ENCODE measurements at places on chromosomes 5 and 9. TPM values are rescaled to one million over a fixed set of nuclear protein-coding genes. Genes with fewer than 3 reads are reported as not detected.

CFAP157 gene
- total RNA-seq: not detected

GPR150 gene
- 0.40 TPM for total RNA-seq

PDZD2 gene
- 0.46 TPM for total RNA-seq

HEMGN gene
- total RNA-seq: not detected

MACIR gene
- total RNA-seq: 11.9 TPM

PCDHGA3 gene
- total RNA-seq: 0.79 TPM

OLFM1 gene
- 0.76 TPM for total RNA-seq

DENND1A gene
- 20.0 TPM for total RNA-seq

SLC36A3 gene
- total RNA-seq: not detected

SLC1A3 gene
- total RNA-seq: 20.0 TPM

WDR41 gene
- 101 TPM for total RNA-seq

NUTM2F gene
- total RNA-seq: not detected

TEK gene
- 15.5 TPM for total RNA-seq

ZFP37 gene
- total RNA-seq: 3.0 TPM

ACSL6 gene
- 0.17 TPM for total RNA-seq

SLC36A2 gene
- total RNA-seq: not detected

CIZ1 gene
- total RNA-seq: 35.8 TPM

SHISAL2B gene
- total RNA-seq: not detected

SPAAR gene
- total RNA-seq: 0.26 TPM

PFN3 gene
- not detected for total RNA-seq

HSPB3 gene
- total RNA-seq: 0.85 TPM

BAAT gene
- 0.07 TPM for total RNA-seq

SPINK13 gene
- total RNA-seq: not detected

IL5 gene
- total RNA-seq: not detected

CDX1 gene
- 0.91 TPM for total RNA-seq

HNRNPA0 gene
- total RNA-seq: 11.7 TPM

SLC4A9 gene
- 0.07 TPM for total RNA-seq

ANKRD31 gene
- total RNA-seq: under 0.01 TPM

PCDH1 gene
- 6.3 TPM for total RNA-seq

PRRX2 gene
- total RNA-seq: 17.9 TPM

CXCL14 gene
- total RNA-seq: 0.26 TPM

MAPK9 gene
- 23.2 TPM for total RNA-seq

BHMT gene
- total RNA-seq: not detected

LCN12 gene
- 0.20 TPM for total RNA-seq

CDC20B gene
- total RNA-seq: 0.07 TPM

FOXD4L6 gene
- 0.17 TPM for total RNA-seq

CAMSAP1 gene
- 18.8 TPM for total RNA-seq

IDNK gene
- 4.1 TPM for total RNA-seq

SLC34A1 gene
- total RNA-seq: not detected

PCDHB11 gene
- total RNA-seq: 0.69 TPM

BARHL1 gene
- not detected for total RNA-seq
